Small intestine (tissue), 16 donors: ENCODE measurements at places on chromosomes 2 and 18. TPM values are rescaled to one million over a fixed set of nuclear protein-coding genes. Genes with fewer than 3 reads are reported as not detected.

The ZNF512 gene
- polyA plus RNA-seq = 4.3 TPM

The CEBPZOS gene
- polyA plus RNA-seq = 52.8 TPM

The BCL2 gene
- 7.2 TPM for polyA plus RNA-seq

The ATP6V1C2 gene
- polyA plus RNA-seq = 3.6 TPM

DNA sequence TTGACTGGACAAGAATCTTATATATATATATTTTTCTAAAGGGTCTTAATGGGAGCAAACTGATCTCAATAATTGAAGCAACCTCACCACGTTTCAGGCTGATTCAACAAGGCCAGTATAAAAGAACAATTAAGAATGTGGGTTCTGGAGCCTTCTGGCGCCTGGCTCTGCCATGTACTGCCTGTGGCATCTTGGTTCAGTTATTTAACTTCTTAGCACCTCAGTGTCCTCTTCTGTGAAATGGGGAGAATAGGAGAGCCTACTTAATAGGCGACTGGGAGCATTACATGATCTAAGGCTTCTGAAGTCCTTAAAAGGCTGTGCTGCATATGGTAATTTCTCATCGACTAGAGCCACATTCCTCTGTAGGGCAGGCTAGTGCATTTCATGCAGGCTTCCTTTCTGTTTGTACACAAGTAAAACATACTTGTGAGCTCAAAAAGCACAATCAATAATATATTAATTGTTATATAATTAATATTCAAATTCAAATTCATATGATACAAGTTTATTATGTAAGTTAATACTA lies 118.4 kb upstream of the LYPD1 start:
- DNase-seq = no peak

DNA sequence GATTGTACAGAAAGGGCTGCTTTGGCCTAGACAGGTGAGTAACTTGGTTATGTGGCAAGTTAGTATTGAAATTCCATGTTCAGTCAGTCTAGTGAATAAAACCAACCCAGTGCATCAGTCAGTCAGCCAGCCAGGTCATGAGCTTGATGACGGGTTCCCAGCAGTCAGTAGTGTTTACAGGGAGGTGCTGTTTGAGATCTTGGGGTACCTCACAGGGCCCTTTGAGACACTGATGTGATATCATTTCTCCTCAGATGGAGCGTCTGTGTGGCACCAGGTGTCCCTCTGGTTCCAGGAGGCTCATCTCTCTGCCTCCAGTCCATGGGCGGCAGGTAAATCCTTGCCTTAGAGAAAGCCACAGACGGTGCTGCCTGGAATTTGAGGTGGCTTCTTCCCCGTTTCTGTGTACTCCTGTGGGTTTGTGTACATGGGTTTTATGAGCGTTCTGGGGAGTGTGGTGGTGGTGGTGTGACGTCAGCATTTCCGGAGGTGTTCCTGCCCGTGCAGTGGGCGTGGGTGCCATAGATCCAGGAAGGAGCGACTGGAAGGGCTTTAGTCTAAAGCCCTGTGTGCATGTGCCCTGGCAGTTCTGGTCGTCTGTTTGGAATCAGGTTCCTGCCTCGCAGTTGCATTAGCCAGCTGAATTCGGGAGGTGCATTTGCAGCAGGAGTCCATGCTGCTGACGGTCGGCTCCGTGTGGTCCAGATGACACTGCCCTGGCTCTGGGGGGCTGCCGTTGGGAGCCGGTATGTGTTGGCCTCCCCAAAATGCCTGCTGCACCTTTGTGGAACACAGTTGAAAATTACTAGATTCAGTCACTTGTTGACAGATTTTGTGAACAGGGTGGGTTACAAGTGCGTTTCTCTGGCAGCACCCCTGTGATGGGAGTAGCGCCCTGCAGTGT lies 2.1 kb downstream of the CTDP1 start:
- peak; percentile 33 for DNase-seq

DNA sequence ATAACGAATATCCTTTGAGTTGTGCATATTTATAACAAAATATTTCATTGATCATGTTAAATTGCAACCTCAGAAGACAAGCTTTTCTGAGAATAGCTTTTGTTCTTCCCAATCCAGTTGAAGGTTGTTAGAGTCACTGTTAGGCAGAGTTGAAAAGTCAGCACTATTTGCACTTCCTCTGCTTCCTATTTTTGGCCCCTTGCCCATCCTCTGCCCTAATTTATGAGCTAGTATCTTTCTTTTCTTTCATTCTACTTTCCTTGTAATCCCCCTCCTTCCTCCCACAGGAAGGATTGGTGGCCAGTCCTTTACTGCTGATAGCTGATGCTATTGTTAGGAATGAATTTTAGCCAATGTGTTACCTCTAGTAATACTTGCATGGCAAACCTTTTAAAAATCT lies 4.9 kb downstream of the RALB start:
- no peak for DNase-seq

DNA sequence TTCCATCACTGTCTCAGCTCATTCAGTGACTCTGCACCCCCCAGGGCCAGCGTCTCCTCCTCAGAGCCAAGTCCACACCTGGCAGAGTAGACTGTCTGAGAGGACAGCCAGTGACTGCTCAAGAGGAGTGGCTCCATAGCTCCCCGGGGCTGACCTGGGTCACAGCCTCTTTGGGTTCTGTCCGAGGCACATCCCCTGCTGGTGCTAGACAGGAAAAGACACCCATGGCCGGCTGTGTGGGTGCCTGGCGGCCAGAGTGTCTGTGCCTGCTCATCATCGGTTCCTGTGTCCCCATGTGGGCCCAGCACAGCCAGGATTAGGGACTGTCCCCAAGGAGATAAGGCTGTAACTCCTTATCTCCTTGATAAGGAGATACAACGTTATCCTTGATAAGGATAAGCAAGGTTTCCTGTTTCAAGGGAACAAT lies 3.5 kb upstream of the CROCC2 start:
- no peak for DNase-seq

- DNase-seq = no peak
Observed at GRCh38 chr18:35095983-35096676, 54.9 kb downstream of the MAPRE2 start.
